ENCODE measurements at places on chromosomes 6 and 20.

GRCh38 chr6:138424004-138424904 is 20.2 kb downstream of the HEBP2 start:
- DNase-seq, result no peak

- no peak for DNase-seq
Measured at GRCh38 chr6:111282515-111282914, 195.2 kb downstream of the SLC16A10 start.

- no peak for DNase-seq
Measured at GRCh38 chr6:53476964-53477363, 67.9 kb downstream of the GCLC start.

- DNase-seq, result no peak
Measured at GRCh38 chr20:34295284-34295683, 7.9 kb downstream of the AHCY start.

DNA sequence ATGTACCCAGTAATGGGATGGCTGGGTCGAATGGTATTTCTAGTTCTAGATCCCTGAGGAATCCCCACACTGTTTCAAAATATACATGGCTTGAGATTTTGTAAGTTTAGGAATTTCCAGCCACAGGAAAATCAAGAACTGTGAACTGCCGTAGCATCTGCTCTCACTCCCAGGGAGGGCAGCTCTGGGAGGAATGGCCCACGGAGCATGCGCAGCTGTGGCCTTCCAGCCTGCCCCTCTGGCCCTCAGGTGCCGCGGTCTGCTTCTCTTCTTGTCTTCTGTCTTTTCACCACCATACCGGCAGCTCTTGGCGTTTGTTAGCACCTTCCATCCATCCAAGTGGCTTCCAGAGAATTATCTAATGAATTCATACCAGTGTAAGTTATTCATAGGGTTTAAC is 19.9 kb upstream of the EXOC2 start:
- no peak for DNase-seq

Measured in activated T-helper 9 cell treated with anti-CD3 and anti-CD28 coated beads, Interleukin-2, amount 50 U/mL, for 16 hours (primary cell).